Naive thymus-derived CD4-positive, alpha-beta T cell (primary cell): ENCODE measurements at places on chromosomes 5 and 9. TPM values are rescaled to one million over a fixed set of nuclear protein-coding genes. Genes with fewer than 3 reads are reported as not detected.

GRCh38 chr5:32621256-32621655 is 35.9 kb downstream of the SUB1 start:
- DNase-seq = no peak

GRCh38 chr9:34046784-34047379 is 1.8 kb downstream of the UBAP2 start:
- DNase-seq = no peak

DNA sequence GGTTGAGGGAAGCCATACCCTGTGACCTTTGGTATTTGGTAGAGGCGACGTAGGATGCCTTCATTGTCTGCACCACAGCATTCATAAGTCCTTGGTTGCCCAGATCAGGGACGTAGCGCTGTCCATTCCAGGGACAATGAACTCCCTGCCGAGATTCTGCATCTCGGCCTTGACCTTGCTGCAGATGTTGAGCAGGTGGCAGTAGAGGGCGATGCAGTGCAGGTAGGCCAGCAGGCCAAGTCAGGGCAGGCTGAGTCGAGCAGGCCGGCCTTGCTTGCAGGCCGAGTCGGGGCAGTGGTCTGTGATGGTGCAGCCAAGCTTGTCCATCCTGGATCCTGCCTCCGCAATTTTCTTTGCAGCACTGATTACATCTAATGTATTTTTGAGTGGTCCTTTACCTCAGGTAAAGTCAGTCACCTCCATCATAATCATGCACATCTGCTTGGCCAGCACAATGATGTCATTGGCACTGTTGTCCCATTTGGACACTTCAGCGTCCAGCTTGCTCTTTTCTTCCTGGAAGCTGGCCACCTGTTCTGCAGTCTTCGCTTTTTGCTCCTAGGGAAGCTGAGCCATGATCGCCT is 93.4 kb upstream of the CCDC112 start:
- no peak for DNase-seq

DNA sequence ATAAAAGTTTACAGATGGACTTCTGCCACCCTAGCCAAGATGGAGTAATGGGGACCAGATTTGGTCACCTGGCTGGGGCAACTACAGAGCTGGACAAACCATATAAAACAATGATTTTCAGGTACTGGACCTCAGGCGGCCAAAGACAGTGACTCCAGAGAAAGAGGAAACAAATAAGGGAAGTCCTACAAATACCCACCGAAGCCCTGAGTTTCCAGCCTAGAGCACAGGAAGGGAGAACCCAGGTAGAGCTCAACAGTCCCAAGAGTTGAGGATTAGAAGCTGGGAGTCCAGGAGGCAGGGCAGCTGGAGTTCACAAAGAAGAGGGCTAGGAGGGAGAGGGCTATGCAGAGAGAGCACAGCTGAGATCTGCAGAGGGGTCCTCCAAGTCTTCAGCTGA is 106.7 kb upstream of the NR5A1 start:
- no peak for DNase-seq

DNA sequence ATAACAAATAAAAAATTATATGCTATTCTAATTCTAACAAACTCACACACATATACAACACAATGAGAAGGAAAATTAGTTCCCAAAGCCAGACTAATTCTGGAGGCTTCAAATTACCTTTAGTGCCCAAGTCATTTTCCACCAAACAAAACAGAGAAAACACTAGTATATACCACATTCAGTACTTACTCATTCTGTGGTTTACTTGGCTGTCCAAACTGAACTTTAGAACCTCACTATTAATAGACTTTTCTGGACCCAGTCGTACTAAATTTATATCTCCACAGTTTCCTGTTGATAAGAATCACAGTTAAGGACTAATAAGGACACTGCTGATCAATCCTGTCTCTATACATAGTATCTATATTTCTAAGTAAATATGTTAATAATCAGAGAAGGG is 66.4 kb downstream of the SETX start:
- no peak for DNase-seq

DNA sequence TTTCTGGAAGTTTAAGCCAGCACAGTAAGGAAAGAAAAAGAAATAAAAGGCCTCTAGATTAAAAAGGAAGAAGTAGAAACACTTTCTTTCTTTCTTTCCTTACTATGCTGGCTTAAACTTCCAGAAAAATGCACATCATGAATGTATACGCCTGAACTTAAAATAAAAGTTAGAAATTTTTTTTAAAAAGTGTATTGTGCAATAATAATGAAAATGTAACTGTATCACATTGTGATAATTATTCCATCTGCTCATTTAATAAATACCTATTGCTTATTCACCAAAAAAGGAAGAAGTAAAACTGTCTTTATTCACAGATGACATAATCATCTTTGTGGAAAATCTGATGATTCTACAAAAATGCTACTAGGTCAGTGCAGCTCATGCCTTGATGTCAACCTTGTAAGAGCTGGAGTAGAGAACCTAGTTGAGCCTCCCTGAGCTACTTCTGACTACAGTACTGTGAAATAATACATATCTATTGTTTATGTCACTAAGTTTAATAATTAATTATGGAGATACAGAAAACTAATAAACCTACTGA is 49.4 kb downstream of the MCTP1 start:
- no peak for DNase-seq

TAS2R1 gene
- not detected for total RNA-seq

- no peak for DNase-seq
These were observed 18.5 kb downstream of the FBXW2 start for GRCh38 chr9:120774719-120775118.

CCNI2 gene
- total RNA-seq = 4.1 TPM

CAMK2A gene
- not detected for total RNA-seq

DNA sequence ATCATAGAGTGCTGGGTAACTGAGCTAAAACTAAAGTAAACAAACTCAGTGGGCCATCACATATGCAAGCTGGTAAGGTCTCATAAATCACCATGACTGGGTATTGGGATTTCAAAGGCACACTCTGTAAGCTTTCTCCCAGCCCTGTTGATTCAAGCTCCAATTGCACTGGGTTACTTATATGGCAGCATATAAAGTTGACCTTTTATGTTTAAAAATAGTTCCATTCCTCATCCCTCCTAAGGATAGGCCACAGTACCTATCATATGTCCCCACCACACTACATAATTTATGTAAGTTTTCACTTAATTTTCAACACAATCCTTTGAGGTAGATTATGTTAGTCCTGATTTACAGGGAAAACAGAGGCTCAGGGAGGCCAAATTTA is 438.4 kb downstream of the RAB3C start:
- DNase-seq = no peak
